ENCODE measurements at places on chromosomes 1 and 21.
A peak's percentile ranks its signal among the peaks of the same experiment; 100 is the strongest.

DNA sequence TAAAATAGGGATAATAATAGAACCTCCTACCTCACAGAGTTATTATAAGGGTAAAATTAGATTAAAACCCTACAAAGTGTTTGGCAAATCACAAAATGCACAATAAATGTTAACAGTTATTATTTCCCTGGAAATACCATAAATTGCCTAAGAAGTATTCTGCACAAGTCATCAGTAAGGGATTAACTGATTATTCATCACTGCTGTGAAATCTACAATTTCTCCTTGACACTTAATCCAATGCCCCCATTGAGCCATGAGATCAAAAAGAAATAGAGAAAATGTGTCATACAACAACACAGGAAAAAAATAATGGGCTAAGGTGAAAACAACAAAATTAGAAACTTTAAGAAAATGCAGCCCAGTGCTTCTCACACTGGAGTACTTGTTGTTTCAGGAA is 6.7 kb upstream of the SEC16B start:
- DNase-seq = no peak

DNA sequence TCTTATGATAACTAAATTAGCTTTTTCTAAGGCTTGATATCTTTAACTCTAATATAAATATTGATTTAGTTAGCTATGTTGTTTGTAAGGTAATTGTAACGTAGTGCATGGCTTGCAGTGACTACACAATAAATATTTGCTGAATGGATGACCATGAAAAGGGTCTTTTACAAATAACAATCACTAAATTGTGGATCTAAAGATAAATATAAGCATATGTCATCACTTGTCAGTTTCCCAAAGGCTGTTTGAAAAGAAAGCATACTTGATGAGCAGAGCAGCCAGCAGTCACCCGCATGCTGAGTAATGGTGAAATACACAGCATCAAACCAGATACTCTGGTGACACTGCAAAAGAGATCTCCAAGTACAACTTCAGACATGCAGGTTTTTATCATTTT is 92.5 kb upstream of the FMN2 start:
- DNase-seq = no peak

DNA sequence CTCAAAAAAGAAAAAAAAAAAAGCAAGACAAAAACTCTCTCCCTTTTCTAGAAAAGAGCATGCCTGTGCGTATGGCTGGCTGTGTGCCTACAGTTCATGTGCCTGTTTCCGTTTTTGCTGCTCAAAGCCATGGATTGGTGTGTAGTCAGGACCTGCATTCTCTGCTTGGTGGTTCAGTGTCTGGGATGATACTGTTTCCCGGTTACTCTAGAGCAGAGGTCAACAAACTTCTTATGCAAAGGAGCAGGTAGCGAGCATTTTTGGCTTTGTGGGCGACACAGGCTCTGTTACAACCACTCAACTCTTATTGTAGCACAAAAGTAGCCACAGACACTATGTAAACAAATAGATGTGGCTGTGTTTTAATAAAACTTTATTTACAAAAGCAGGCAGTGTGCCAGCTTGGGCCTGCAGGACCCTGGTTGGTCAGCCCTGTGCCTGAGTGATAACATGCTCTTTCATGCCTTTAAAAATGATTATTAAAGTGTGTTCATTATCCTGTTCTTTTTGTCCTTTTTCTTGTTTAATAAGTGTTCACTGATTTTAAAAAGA is 524.2 kb downstream of the KIF26B start:
- DNase-seq = no peak

DNA sequence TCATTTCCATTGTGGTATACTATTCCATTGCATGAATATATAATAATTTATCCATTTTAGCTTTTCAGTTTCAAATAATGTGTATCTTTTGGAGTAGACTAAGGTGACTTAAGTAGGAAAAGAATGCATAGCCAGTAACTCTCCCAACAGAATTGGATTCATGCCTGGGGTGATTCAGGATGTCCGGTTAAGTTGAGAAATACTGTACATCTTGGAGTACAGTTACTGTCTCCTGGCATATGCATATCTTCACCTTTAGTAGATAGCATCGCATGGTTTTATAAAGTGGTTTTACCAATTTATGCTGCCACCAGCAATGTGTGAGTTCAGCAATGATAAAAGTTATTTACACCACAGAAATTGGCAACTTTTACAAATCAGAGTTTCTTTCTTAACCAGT is 18.6 kb upstream of the SLC6A9 start:
- DNase-seq = no peak

DNA sequence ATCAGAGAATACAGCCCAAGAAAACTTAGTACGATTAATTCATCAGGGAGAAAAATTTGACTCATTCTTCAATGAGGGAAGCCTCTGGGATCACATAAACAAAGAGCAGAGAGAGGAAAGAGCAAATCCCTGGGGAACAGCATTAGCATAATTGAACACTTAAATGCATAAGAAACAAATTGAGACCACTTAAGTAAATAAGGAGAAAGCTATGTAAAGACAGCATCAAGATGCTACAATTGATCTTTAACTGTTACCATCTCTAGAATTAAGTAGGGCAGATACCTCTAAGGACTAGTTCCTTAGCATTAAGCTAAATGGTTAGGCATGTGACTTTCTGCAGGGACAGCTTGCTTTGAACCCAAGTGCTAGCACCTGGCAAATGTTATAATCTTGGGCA is 265.1 kb upstream of the NEGR1 start:
- DNase-seq = no peak

GRCh38 chr1:36536727-36537126 is 54.0 kb upstream of the CSF3R start:
- no peak for DNase-seq

- DNase-seq = no peak
Observed at GRCh38 chr1:159077120-159077961, 775 bp upstream of the AIM2 start.

DNA sequence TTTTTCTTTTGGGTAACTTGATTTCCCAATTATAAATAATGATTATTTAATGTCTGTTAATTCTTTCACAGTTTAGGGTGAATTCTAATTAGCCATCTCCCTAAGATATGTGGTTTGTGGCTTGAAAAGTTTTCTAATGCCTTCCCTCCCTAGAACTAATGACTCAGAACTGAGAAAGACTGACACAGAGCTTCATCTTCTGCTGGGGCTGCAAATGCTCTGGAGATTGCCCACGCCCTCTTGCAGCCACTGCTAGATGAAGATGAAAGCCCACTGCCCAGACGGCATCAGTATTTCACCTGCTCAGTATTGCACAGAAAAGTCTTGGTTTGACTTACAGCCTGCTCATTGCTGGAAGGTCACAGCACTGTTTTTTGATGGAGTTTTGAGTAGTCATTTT is 101.5 kb downstream of the ST6GALNAC3 start:
- DNase-seq = no peak

DNA sequence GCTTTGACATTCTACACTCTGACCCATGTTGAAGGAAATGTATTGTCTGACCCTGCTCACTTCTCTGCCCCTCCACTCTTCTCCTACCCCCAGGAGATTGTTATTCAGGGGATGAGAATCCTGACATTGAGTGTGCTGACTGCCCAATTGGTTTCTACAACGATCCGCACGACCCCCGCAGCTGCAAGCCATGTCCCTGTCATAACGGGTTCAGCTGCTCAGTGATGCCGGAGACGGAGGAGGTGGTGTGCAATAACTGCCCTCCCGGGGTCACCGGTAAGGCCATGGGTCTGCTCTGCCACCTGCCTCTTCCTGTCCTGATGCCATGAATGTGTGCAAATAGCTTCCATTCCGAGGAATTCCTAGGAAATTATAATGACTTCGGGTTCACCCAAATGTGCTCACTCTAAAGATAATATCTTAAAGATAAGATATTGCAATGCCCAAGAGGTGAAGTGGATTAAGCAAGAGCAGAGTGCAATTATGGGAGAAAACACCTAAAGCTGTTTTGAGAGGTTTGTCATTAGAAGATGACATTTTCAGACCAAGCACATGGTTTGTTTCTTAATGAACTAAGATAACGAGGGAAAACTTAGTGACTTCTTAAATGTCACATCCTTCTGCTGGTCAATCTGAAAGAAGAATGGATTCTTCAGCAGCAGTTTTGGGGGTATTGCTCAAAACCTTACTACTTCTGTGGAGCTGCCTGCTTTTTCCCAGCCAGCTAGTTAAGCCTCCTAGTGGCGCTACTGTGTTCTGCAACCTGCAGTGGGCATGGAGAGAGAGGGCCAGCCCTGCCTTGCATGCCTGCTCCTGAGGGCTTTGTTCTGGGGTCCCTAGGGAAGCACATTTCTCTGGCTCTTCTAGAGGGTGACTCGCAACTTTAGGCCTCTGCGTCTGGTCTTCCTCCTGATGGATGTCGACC is 41.6 kb downstream of the LAMC2 start:
- DNase-seq = peak; percentile 38

- no peak for DNase-seq
Observed at GRCh38 chr1:154855186-154855851, 14.8 kb downstream of the KCNN3 start.

DNA sequence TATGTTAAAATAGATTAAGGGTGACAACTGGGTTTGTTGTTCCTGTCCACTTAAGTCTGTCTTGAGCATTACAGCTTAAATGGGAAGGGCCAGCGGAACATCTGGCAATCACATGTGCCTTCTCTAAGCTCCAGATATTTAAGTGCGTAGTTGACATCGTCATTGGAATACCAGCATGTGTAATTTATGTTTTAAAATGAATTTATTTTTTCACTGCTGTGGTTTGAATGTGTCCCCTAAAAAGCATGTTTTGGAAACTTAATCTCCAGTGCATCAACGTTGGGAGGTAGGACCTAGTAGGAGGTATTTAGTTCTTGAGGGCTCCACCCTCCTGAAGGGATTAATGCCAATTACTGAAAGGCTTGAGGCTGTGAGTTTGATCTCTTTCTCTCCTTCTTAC is 13.4 kb downstream of the ZCCHC17 start:
- no peak for DNase-seq

All from SW480 (cell line).